ENCODE measurements at places on chromosomes 16 and 17.

DNA sequence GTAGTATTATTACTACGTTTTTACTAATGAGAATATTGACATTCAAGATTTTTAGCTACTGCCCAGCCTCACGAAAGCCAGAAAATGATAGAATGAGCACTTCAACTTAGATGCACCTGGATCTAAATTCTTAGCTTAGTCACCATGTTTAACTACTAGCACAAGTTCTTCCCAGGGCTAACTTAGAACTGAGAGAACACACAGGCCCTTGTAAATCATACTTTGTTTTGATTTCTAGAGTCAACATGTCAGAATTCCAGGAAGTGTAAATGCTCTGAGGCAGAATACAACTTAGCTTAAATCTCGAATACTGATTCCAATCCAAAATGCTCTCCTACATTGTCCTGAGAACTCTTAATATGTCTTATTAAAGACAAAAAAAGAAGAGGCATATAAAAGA, 6.8 kb upstream of the ACSM1 start:
- DNase-seq = no peak

DNA sequence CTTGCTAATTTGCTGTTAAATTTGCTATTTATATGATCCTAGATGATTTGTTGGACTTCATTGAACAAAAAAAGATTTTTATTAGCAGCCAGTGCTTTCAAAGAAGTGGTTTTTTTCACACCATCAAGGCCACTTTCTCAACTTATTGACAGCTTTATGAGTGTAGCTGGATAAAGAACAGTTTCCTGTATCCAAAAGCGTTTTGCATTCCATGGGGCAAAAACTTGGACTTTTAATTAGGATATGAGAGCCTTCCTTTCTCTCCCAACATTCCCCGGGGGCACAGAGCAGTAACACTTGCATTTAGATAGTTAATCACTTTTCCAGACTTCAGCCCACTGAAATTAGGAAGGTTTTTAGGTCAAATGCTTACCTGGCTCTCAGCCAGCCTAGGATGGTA, 177.1 kb upstream of the ELAC2 start:
- no peak for DNase-seq

DNA sequence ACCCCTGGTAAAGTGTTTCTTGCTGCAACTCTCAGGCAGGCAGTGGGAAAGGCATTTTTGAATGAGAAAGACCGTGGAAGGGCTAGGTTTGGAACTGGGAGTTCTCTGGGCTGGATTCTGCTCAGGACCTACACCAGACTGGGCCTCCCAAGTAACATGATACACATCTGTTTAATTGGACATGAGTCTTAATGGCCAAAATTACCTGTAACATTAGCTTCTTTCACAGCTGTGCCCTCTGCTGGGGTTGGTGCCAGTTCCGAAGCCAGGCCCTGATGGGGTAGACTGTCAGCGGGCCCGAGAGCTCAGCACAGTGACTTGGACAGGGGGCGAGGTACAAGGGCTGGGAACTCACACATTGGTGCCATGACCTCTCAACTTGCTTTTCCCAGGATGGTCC, 118.9 kb upstream of the IRX3 start:
- no peak for DNase-seq

- no peak for DNase-seq
Observed at GRCh38 chr16:17572145-17572544, 101.4 kb upstream of the XYLT1 start.

DNA sequence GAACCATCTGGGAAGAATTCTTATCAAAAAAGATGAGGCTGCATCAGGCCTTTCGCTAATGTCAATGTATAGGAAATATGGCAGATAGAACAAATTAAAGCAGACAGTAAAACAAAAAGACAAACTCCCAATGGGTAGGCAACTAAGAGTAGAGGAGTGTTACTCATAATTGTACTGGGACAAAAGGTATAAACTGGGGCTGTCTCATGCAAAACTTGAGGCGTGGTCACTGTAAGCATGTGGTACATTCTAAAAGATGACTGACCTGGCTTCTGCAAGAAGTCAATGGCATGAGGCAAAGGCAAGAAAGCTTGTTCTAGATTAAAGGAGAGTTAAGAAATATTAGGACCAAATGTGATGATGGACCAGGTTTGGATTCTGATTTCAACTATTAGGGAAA, 26.7 kb downstream of the SMIM36 start:
- no peak for DNase-seq

DNA sequence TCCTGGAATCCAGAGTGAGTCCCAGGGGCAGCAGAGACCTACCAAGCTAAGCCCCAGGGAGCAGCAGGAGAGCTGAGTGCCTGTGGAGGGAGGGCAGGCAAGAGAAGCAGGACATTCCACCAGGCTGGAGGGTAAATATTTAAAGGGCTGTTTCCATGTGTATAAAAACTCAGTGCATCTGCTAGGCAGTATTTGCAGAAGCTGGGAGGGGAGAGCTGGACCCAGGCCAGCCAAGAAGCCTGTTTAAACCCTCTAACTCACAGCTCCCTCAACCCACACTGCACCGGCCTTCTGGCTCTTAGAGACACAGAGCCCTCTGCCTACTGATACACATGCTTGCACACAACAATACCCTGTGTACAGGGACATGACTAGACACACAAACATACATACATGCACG, 22.5 kb upstream of the TMEM132E start:
- DNase-seq = no peak

- DNase-seq = no peak
Observed at GRCh38 chr16:8929086-8929748, 34.5 kb downstream of the USP7 start.

GRCh38 chr17:2964831-2965230, 98.6 kb downstream of the OR1D5 start:
- no peak for DNase-seq

GRCh38 chr16:4094127-4094773, 22.0 kb downstream of the ADCY9 start:
- DNase-seq = no peak
